ENCODE measurements at places on chromosomes 6 and 20.

GRCh38 chr6:79453558-79454042, 83.6 kb downstream of the LCA5 start:
- DNase-seq: no peak

- no peak for DNase-seq
These were observed 118.0 kb downstream of the OPRM1 start for GRCh38 chr6:154157082-154157481.

DNA sequence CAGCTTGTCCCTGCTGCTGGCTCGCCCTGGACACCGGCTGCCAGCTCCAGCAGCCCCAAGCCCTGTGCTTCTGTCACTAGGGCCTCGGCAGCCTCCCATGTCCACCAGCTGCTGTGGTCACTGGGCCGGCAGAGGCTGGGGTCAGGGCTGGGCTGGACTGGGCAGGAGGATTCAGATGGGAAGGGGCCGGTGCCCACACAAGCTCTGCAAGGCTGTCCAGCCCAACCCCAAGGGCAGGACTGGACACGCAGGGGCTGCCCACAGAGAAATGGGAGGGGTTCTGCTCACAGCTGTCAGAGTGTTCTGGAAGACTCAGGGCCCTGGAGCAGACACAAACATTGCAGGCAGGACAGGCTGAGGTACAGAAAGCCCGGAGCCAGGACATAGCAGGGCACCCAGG, 65.6 kb downstream of the ADNP start:
- DNase-seq: no peak

DNA sequence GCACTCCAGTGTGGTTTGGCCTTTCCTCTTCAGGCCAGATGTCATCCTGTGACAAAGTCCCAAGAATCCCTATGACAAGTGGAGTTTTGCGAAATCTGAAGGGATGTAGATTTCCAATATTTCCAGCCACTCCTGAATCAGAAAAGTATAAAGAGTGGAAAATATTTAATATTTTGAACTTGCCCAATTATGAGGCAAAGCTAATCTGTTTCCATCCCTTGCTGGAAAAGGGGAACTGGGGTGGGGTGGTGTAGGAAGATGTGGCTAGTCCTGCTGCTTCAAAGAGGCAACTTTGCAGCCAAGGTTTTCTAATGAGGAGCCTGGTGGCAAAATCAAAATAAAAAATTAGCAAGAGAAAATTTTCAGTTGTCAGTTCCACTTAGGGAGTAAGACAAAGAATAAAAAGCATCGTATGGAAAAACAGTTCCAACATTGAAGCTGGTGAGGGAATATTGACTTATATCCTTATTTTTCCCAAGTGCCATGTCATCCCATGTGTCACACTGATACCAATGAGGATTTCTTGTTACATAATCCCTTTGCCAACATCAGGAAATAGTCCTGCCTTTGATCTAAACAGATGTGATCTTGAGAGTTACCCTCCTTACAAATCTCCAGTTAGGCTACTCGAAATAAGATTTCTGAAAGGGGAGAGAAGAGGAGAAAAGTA, 480.0 kb upstream of the JARID2 start:
- no peak for DNase-seq

- no peak for DNase-seq
These were observed 13.4 kb upstream of the MRGBP start for GRCh38 chr20:62782893-62783278.

DNA sequence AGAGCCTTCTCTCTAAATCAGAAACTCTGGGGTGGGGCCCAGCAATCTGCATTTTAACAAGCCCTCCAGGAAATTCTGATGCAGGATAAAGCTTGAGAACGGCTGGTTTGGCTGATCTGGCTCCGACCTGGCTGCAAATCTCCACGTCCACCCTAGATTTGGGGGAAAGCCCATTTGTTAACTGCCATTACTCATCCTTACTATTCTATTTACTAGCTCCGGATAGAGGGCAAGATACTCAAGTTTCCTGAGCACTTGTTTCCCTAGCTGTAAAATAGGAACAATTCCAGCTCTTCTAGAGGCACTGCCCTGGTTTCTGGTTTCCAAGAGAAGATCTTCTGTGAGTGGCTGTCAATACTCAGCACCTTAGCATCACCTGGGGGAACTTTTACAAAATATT, 44.4 kb downstream of the DAAM2 start:
- DNase-seq: no peak

GRCh38 chr20:15763366-15763765, 809.9 kb downstream of the KIF16B start:
- no peak for DNase-seq

DNA sequence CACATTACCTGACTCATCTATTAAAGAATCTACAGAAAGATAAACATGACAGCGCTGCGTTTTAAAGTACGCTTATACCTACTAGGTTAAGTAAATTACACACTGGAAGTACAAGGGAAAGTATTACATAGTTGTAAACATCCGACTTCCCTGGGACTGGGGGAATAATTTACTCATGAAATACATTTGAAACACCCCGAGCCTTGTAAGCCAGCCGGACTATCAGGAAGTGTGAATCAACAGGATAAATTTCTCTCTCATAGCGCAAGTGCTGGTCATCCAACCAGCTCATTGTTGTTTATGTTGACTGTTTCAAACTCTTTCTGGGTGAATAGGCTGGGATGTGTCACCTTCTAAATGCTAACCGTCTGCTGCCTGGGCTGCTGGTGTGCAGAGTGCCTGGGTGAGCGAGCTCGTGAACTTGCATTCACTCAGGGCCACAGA, 4.9 kb downstream of the BMP6 start:
- DNase-seq: no peak

- no peak for DNase-seq
These were observed 351.7 kb downstream of the CDC5L start for GRCh38 chr6:44739181-44739580.

- DNase-seq: no peak
These were observed 20.0 kb downstream of the CD164 start for GRCh38 chr6:109362102-109362884.

DNA sequence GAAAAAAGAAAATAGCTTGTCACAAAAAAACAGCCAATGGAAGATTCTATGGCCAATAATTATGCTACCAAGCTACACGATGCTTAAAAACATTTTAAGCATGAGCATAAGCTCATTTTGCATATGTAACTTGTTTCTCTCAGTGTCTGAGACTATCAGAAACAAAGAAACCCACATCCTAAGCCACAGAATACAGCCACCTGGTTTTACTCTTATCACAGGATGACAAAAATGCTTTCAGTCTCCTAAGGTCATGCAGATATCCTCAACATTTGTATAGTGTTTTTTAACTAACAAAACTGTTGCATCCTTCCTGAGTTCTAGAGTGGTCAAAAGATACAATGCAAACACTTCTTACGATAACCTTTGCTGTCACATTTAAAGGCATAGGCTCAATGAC, 172.1 kb upstream of the RUNX2 start:
- no peak for DNase-seq

GRCh38 chr6:42791706-42792320, 10.0 kb downstream of the BICRAL start:
- no peak for DNase-seq

DNA sequence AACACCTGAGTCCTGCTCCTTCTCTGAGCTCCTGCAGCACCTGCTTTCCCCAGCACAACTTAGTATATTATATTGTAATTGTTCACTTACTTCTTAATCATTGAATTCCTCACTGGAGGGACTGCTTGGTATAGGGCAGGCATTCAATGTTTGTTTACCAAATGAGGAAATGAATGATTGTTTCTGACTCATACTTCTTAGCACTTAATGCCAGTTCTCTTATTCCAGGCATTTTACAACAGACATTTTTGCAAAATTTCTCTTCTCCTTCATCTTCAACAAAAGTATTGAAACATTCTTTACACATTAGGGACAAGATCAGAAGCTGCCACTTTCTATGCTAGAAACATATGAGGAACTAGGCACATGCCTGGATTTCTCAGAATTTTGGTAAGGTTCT, 119.4 kb downstream of the TBX18 start:
- no peak for DNase-seq

- DNase-seq: no peak
These were observed 75.9 kb downstream of the PLCG1 start for GRCh38 chr20:41213150-41213820.

GRCh38 chr6:63584125-63584514, 11.8 kb downstream of the LOC128125822 start:
- DNase-seq: no peak

DNA sequence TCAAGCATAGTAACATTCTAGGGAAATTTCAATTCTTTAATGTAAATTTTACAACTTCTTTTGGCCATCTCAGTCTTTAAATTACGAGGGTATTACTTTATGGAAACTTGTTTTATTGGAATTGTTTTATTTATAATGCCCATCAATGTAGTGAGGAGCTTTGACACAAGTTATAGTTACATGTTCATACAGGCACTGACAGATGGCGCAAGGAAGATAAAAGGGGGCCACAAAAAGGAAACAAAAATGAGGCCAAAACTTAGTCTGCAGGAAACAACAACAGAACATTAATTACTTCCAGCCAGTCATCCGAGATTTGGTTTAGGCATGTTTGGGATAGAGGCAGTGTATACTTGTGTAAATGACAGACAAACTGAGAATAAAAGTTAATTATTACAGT, 18.3 kb downstream of the SESN1 start:
- DNase-seq: no peak

DNA sequence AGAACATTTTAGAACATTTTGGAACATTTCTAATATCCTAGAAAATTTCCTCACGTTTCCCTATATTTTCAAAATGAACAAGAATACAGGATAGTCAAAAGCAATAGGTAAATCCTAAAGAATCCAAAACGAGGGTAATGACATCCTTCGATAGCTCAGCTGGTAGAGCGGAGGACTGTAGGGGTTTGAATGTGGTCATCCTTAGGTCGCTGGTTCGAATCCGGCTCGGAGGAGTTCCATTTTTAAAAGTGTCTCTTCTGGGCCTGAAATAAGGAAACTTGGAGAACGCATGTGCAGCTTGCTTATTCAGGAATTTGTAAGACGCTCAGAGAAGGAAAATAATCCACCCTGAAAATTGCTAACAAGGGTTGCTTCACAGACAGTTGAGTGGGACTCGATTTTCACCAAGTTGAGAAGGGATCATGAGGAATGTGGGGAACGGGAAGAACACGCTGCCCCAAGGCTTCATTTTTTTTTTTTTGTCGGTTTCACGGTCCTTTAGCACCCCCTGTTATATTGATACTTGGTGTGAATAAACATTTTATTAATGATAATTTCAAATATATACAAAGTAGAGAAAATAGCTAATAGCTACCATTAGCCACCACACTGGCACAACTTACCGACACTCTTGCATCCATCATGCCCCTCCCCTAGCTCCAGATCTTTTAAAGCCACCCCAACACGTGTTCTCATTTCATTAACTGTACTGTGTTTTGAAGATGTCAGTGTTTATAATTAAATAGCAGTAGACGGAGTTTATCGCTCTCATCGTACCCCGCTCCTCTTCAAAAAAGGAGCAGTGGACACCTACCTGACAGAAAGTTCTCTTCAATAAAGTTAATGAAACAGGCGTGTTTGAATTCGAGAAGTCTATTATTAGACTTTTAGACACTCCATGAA, 1.8 kb upstream of the ABT1 start:
- no peak for DNase-seq

- DNase-seq: no peak
These were observed 42.2 kb upstream of the EDN3 start for GRCh38 chr20:59258221-59258621.

DNA sequence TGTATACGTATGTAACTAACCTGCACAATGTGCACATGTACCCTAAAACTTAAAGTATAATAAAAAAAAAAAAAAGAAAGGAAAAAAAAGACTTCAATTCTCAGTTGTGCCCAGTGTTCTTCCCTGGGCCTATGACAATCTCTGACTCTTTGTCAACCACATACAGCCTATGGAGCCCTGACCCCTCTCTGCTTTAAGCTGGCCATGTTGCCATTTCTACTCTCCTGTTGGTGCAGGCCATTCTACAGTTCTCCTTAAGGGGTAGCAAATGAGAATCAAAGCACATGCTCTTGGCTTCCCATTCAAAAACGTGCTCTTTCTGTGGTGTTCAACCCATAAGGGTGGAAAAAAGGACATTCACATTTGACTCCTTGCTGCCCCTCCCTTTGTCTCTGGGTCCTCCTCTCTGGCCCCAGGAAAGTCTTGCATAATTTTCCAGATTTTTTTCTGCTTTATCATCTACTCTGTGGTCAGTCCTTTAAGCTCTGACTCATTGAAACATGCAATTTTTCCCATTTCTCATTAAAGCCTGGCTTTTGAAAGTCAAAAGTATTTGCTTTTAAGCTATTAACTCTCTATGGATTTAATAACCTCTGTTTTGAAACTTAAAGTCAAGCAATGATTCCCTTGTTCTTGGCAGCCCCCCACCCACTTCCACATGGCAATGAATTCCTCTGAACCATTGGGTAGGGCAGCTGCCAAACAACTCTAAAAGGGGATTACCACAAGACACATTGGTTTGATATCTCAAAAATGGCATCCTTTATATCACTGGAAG, 208.6 kb upstream of the MCHR2 start:
- no peak for DNase-seq

All from stimulated activated CD4-positive, alpha-beta T cell treated with anti-CD3 and anti-CD28 coated beads, Interleukin-1b, Interleukin-23, amount 100 ng/mL, for 1 hour (primary cell).